ENCODE measurements at places on chromosomes 7 and 10. TPM values are rescaled to one million over a fixed set of nuclear protein-coding genes. Genes with fewer than 3 reads are reported as not detected.

The OPN1SW gene
- polyA plus RNA-seq = not detected

GRCh38 chr10:33715303-33715975, 381.0 kb upstream of the NRP1 start:
- DNase-seq = no peak
- no peak overlapping the region for H3K27ac ChIP-seq
- H3K27me3 ChIP-seq = no peaks in the 10 kb centered on the region
- H3K4me1 ChIP-seq = no peaks in the 10 kb centered on the region
- no peaks in the 10 kb centered on the region for H3K36me3 ChIP-seq
- H3K4me3 ChIP-seq = no peak overlapping the region

DNA sequence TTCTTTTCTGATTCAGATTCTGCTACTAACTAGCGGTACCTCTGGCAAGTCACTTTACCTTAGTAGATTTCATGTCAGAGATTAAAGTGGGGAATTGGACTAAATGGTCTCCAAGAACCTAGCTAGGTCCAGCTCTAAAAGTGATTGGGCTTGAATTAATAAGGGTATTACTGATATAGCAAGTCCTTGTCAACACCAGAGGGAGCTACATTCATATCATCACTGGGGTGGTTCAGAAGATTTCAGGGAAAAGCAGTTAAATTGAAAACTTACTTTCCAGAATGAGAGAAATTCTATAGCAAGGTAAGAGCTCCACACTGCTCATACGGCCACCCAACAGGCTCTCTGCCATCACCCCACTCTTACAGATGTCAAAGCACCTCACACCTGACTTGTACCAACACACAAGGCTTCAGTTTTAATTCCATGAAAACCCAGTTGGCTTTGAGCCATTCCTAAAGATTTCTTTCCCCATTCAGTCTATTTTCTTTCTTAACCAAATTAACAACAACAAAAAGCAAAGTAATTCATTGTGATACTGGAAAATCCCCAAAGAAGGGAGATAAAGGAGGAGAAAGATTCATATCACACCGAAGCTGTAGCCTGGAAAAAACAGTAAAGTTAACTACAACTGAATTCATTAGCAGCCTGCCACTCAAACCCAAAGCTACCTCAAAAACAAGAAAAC, 38.0 kb upstream of the SPOCK2 start:
- no peaks in the 10 kb centered on the region for H3K36me3 ChIP-seq
- H3K4me3 ChIP-seq = no peak overlapping the region
- H3K4me1 ChIP-seq = no peaks in the 10 kb centered on the region
- no peak for DNase-seq
- no peaks in the 10 kb centered on the region for H3K27me3 ChIP-seq

DNA sequence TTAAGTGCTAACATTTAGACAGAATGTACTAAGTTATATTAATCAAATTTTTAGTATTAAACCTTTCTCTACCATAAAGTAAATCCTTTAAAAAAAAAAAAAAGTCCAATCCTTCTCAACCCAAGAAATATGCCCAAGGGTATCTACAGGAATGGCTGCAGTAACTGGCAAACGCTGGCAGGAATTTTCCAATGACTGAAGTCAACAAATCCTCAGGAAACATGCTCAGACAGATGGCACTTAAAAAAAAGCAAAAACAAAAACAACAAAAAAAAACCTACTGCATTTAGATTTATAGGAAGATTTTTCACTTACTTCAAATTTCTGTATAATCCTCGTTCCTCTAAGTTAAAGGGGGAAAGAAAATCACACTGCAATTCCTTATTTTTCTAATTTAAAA, 666 bp downstream of the SVIL start:
- peaks cover 3% of the 10 kb centered on the region for H3K4me1 ChIP-seq
- peak overlapping the region; percentile 73 for H3K27ac ChIP-seq
- no peak for DNase-seq
- H3K27me3 ChIP-seq = no peaks in the 10 kb centered on the region

Data from kidney (tissue), 22 donors.